ENCODE measurements at places on chromosomes 6 and 20.

GRCh38 chr6:144158133-144158532, 7.8 kb downstream of the STX11 start:
- DNase-seq = no peak

- no peak for DNase-seq
These were observed 24.0 kb downstream of the IL20RA start for GRCh38 chr6:137020776-137021175.

DNA sequence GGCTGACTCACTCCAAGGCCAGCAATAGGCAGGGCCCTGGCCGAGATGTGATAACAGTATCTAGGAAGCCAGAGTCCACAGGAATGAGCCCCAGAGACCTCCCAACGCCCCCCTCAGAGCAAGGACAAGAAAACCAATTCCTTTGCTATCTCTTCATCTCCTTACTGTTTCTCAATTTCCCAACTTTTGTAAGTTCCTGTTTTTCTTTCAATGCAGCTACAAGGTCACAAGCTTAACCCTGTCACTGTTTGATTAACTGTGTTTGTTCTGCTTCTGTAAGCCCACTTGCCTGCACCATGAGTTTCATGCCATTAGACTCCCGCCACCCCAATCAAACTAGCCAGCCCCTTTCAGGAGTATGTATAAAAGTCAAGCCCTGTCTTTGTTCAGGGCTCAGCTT, 3.5 kb downstream of the FKBP1C start:
- DNase-seq = no peak

DNA sequence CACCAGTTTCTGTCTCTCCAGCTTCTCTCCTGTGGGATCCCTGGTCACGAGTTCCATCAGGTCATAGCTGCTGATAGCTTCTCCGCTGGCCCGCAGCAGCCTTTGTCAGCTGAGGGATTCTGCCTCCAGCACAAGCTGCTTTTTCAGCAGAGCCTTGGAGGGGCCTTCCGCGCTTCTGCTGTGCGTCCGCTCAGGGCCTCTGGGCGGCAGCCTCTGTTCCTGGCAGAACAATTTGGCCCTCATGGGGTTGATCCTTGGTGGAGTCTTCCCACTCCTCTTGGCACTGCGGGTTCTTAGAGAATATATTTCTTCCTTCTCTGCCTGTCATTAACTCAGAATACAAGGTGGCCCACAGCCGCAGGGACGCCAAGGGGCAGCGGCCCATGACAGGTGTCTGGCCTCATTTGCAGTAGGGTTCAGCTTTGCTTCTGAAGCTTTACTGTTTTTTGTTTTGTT, 158.8 kb downstream of the DTNBP1 start:
- no peak for DNase-seq
